Karpas-422 (cell line): ENCODE measurements at places on chromosomes 11 and 22. TPM values are rescaled to one million over a fixed set of nuclear protein-coding genes. Genes with fewer than 3 reads are reported as not detected.
A peak's percentile ranks its signal among the peaks of the same experiment; 100 is the strongest.

DNA sequence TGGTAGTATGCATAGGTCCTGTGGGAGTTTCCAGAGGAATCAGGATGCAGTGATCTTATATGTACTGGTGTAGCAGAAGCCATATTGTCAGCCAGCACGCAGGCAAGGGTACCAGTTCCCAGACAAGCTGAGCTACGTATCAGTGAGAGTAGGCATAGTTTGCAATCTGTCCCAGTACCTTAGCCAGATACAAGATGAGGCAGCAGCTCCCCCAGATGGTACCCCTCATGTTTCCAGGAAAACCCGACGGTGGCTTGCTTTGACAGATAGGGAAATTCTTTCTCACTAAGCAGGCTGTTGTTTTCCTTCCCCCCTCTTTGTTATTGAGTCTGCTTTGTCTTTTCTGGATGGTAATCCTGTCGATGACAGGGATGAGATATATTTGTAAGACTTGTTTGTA is 109.7 kb upstream of the RRM1 start:
- H3K27me3 ChIP-seq, result peaks cover under 1% of the 10 kb centered on the region; the same call in 1 of the 2 replicates
- H3K27ac ChIP-seq, result no peak overlapping the region
- no peaks in the 10 kb centered on the region for H3K36me3 ChIP-seq
- peak; percentile 66 for DNase-seq

DNA sequence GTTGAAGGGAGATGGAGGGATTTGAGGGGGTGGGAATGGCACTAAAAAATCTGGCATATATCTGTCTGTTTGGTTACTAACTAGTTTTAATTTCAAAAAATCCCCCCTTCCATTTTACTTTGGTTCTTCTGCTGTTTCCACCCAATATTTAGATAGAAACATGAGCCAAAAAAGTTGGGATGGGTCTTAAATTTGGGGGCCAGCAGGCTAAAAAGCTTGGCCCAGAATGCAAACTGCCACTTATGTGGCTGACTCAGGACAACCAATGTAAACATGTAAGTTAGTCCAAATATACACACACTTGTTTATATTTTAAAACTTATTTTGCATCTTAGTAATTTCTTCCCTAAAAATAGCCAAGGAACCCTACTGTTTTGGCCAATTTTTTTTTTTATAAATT is 35.7 kb downstream of the LGR4 start:
- no peak overlapping the region for H3K4me3 ChIP-seq
- H3K27me3 ChIP-seq, result no peaks in the 10 kb centered on the region
- H3K4me1 ChIP-seq, result no peaks in the 10 kb centered on the region
- no peak overlapping the region for H3K27ac ChIP-seq

Gene JAML
- 5.4 and 9.1 TPM in 2 replicates for total RNA-seq

DNA sequence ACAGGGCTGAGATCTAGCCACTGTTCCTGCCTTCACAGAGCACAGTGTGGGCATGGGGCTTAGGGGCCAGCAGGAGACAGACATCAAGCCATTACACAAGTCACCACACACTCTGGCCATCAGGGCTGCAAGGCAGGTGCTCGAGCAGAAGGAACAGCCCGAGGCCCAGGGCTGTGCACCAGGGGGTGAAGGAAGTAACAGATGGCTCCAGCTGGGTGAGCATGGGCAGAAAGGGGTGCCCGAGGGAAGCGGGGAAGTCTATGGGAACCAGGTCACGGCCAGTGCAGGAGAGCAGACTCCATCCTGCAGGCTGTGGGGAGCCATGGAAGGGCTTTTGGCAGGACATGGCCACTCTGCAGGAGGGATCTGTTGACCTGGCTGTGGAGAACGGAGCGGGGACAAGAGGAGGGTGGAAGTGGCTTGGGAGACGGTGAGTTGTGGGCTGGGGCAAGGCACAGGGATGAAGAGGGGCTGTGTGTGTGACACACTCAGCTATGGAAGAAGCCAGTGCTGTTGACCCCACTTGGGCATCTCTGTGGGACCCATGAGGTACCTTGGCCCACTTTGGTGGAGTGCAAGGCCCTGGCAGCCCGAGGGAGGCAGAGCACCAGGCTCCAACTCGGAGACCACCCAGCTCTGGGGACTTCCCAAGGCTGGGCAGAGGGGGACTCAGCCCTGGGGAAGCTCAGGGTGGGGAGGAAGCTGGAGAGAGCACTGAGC is 3.6 kb downstream of the C11orf68 start:
- no peak overlapping the region for H3K27ac ChIP-seq
- H3K4me3 ChIP-seq, result no peak overlapping the region
- peaks cover 15% of the 10 kb centered on the region for H3K4me1 ChIP-seq
- no peaks in the 10 kb centered on the region for H3K27me3 ChIP-seq
- DNase-seq, result no peak

Gene CPT1A
- 13.1 and 15.2 TPM in 2 replicates for total RNA-seq

Gene IGF2
- not detected in 2 replicates for total RNA-seq

GRCh38 chr11:86769219-86769618 is 31.1 kb upstream of the PRSS23 start:
- H3K27me3 ChIP-seq, result 0 out of 2 replicates have a peak, but pooled peaks cover 5% of the 10 kb centered on the region
- H3K36me3 ChIP-seq, result no peaks in the 10 kb centered on the region
- H3K4me1 ChIP-seq, result no peaks in the 10 kb centered on the region

- H3K27me3 ChIP-seq, result no peaks in the 10 kb centered on the region
- no peaks in the 10 kb centered on the region for H3K4me1 ChIP-seq
- H3K4me3 ChIP-seq, result no peak overlapping the region
- no peak overlapping the region for H3K27ac ChIP-seq
- DNase-seq, result no peak
- H3K36me3 ChIP-seq, result no peaks in the 10 kb centered on the region
Measured at GRCh38 chr11:57792060-57792541, 30.5 kb downstream of the CTNND1 start.

- no peaks in the 10 kb centered on the region for H3K36me3 ChIP-seq
- no peak overlapping the region for H3K27ac ChIP-seq
- H3K4me3 ChIP-seq, result no peak overlapping the region
- H3K27me3 ChIP-seq, result no peaks in the 10 kb centered on the region
Measured at GRCh38 chr22:48145738-48146137, 1383.3 kb downstream of the TBC1D22A start.

Gene CEND1
- 19.8 and 50.0 TPM in 2 replicates for total RNA-seq

DNA sequence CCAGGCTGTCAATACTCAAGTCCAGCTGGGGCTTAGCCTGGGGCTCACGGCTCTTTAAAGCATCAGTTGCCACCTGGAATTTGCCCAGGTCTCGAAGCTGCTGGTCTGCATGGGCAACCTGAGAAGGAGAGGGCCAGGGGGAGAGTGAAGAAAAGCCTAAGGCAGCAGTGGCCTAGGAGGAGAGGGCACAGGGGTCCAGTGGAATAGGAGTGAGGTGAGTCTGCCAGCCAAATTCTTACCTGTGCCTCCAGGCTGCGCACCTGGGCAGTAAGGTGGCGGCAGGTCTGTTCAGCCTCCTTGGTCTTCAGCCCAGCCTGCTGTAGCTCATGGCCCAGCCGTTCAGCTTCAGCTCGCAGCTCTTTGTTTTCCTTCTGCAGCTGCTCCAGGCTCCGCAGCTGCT is 10.0 kb downstream of the IL18BP start:
- H3K4me1 ChIP-seq, result peaks cover 22% of the 10 kb centered on the region
- H3K36me3 ChIP-seq, result peaks cover 3% of the 10 kb centered on the region
- H3K27me3 ChIP-seq, result no peaks in the 10 kb centered on the region
- no peak for DNase-seq

GRCh38 chr11:132803436-132803835 is 728.9 kb downstream of the OPCML start:
- H3K4me3 ChIP-seq, result no peak overlapping the region
- H3K27ac ChIP-seq, result no peak overlapping the region
- H3K4me1 ChIP-seq, result no peaks in the 10 kb centered on the region
- no peaks in the 10 kb centered on the region for H3K36me3 ChIP-seq
- no peak for DNase-seq

GRCh38 chr11:102449651-102450570 is 2.7 kb downstream of the TMEM123 start:
- H3K27me3 ChIP-seq, result no peaks in the 10 kb centered on the region
- H3K27ac ChIP-seq, result peak overlapping the region; percentile 64
- H3K4me1 ChIP-seq, result peaks cover 60% of the 10 kb centered on the region
- peak overlapping the region; percentile 85 for H3K4me3 ChIP-seq

- no peaks in the 10 kb centered on the region for H3K27me3 ChIP-seq
- H3K27ac ChIP-seq, result no peak overlapping the region
- DNase-seq, result no peak
- peaks cover 8% of the 10 kb centered on the region for H3K4me1 ChIP-seq
- H3K36me3 ChIP-seq, result no peaks in the 10 kb centered on the region
Measured at GRCh38 chr22:26847046-26847445, 189.7 kb downstream of the MIAT start.

Gene OR52I2
- total RNA-seq, result not detected in 2 replicates

- DNase-seq, result peak; percentile 69
- no peak overlapping the region for H3K4me3 ChIP-seq
- H3K4me1 ChIP-seq, result no peaks in the 10 kb centered on the region
- no peaks in the 10 kb centered on the region for H3K36me3 ChIP-seq
Measured at GRCh38 chr11:5891216-5891800, 1.7 kb upstream of the OR52E5 start.

DNA sequence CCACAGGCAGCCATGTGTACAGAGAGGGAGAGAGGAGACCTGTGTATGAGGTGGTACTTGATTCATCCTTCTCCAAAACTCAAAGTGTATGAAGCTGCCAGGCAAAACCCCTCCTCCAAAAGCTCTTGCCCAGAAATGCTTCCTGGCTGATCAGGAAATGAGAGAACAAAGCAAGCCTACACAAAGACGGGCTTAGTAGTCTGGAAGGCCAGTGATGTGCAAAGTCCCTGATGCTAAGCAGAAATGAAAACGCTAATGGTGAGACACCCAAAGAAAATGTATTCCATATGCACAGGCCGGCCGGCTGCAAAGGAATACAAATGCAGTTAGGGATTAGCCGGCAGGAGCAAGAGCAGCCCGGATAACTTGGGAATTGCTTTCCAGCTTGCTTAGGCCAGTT is 234.9 kb upstream of the CADM1 start:
- H3K4me3 ChIP-seq, result no peak overlapping the region
- no peaks in the 10 kb centered on the region for H3K4me1 ChIP-seq
- H3K36me3 ChIP-seq, result no peaks in the 10 kb centered on the region
- no peak overlapping the region for H3K27ac ChIP-seq

- H3K27me3 ChIP-seq, result no peaks in the 10 kb centered on the region
- peaks cover 41% of the 10 kb centered on the region for H3K4me1 ChIP-seq
- H3K4me3 ChIP-seq, result no peak overlapping the region
- H3K27ac ChIP-seq, result peak overlapping the region; percentile 88
Measured at GRCh38 chr11:75874684-75875341, 59.8 kb downstream of the UVRAG start.

Gene ADM2
- total RNA-seq, result 0.79 and 1.4 TPM in 2 replicates

DNA sequence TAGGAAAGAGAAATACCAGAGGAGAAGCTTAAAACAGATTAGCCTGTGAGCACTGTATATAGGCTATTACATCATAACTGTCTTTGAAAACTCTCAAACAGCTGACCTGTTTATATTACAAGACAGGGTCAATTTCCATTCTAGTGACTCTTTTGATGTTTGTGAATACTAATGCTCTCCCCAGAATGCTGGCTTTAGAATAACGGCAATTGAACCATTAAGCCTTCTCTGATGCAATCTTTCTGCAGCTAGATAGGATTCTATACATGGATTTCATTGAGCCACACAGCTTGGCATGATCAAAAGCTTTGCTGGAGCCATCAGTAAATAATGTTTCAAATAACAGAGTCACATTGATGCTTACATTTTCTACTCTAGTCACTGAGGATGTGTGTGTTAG is 122.7 kb upstream of the FAT3 start:
- no peaks in the 10 kb centered on the region for H3K27me3 ChIP-seq
- no peaks in the 10 kb centered on the region for H3K4me1 ChIP-seq

DNA sequence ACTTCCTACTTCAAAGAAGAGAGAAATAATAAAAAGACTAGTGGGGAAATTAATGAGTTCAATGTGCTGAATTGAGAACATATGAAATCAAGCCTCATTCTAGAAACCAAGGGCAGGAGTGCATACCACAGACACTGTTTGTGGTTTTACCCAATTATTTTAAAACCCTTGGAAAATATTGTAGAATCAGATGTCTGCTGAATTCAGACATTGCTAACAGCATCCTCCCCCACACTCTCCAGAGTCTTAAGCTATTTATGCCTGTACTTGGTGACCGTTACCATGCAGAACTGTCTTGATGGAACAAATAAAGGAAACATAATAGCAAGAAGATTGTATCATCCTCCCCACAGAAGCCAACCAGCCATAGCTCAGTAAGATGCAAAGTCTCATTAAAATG is 850.1 kb downstream of the NTM start:
- no peaks in the 10 kb centered on the region for H3K4me1 ChIP-seq
- no peaks in the 10 kb centered on the region for H3K36me3 ChIP-seq
- H3K27me3 ChIP-seq, result no peaks in the 10 kb centered on the region
- DNase-seq, result no peak

DNA sequence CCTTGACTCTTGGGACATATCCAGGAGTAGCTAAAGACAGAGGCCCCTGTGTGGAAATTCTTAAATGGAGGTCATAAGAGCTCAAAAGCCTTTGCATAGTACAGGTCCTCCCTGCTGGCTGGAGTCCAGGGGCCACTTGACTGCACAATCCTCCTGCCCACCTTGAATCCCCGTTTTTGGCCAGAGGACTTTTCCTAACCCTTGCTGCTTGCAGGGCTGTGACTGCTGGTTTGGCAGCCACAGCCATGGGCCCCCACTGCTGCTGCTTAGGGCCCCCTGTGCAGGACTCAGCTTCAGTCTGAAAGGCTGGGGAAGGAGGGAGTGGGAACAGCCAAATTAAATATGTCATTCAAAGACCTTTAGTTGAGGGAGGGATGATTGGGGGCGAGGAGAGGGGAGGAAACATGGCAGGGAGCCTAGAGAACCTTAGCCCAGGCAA is 33.4 kb downstream of the ARHGAP1 start:
- H3K27me3 ChIP-seq, result no peaks in the 10 kb centered on the region
- no peak for DNase-seq
- no peak overlapping the region for H3K27ac ChIP-seq
- no peak overlapping the region for H3K4me3 ChIP-seq

DNA sequence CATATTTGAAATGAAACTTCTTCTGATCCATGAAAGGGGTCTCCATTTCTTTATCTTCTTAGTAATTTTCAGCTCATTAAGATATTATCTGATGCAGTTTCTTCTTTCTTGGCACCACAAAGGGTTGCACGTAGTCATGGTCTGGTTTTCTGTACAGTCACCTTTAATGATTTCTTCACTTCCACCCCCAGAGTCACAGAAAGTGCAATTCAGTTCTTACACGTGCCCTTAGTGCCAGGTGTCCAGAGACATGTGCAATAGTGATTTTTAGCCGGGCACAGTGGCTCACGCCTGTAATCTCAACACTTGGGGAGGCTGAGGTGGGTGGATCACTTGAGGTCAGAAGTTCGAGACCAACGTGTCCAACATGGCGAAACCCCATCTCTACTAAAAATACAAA is 202.8 kb upstream of the MTNR1B start:
- no peak overlapping the region for H3K27ac ChIP-seq
- no peaks in the 10 kb centered on the region for H3K36me3 ChIP-seq
- H3K4me1 ChIP-seq, result peaks cover 26% of the 10 kb centered on the region
- H3K4me3 ChIP-seq, result no peak overlapping the region
- no peak for DNase-seq

GRCh38 chr11:121048464-121049233 is 24.7 kb downstream of the TBCEL start:
- no peaks in the 10 kb centered on the region for H3K36me3 ChIP-seq
- H3K4me3 ChIP-seq, result no peak overlapping the region
- no peak overlapping the region for H3K27ac ChIP-seq
- DNase-seq, result no peak
- H3K27me3 ChIP-seq, result no peaks in the 10 kb centered on the region
